ENCODE measurements at places on chromosomes 5 and 9.

- DNase-seq = peak; percentile 3
These were observed 63.6 kb downstream of the RNF180 start for GRCh38 chr5:64229163-64229774.

- no peak for DNase-seq
These were observed 1397.0 kb upstream of the C9orf72 start for GRCh38 chr9:28970241-28970654.

DNA sequence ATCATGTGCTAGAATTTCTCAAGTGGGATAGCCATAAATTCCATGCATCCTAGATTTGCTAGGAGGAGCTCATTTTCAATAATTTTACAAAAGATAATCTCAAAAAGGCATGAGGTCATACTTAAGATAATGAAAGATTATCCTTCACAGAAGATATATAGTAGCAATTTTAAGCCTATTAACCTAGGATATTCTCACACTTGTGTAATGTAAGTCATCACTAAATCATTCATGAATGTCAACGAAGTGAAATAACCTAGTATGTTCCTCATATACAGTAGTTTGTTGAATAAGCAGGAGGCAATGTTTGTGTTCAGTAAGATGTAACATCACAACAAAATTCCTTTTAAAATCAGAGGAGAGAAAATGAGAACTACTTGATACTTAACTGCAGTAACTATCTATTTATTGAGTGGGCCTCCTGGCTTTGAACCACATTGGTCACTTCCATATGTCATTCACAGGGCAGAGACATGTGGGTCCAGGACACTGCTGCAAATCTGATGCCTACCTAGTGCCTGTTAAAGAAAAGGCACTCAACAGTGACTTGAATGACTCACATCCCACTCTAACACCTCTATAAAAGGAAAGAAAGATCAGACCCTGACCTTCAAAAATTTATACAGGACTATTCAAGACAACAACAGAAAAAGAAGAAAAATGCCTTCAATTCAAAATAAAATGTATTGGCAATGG lies 8.2 kb downstream of the LIFR start:
- DNase-seq = no peak

DNA sequence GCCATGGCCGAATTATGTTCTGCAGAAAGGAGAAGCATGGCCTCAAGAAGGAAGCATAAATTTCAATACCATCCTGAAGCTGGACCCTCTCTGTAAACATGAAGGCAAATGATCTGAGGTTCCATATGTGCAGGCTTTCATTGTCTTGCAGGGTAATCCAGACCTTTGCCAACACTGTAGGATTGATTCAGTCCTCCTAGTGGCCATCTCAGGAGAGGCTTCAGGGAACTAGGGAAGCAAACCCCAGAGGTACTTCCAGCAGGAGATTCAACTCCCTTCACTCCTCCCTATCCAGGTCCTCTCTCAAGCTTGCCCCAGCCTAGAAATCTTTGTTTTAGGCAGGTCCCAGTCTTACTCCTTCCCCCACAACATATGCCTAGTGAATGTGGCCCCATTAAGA lies 99.3 kb upstream of the HCN1 start:
- no peak for DNase-seq

GRCh38 chr9:80797831-80798688 lies 891.3 kb downstream of the TLE1 start:
- DNase-seq = no peak

DNA sequence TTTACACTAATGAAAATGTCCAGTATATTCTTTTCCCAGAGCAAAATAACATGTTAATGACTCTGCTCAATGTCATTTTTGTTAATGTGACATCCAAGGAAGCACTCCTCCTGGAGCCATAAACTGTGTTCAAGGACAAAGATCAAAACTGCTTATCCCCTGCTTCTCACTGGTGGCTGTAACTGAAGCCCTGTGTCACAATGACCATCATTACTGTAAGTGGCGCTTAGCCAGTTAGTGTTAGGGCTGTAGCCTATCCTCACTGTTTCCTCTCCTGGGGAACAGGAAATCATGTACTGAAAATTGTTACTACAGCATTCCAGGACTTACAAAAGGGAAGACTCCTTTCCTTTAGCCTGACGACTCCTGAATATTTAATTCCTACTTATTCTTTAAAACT lies 71.7 kb upstream of the COX7C start:
- no peak for DNase-seq

DNA sequence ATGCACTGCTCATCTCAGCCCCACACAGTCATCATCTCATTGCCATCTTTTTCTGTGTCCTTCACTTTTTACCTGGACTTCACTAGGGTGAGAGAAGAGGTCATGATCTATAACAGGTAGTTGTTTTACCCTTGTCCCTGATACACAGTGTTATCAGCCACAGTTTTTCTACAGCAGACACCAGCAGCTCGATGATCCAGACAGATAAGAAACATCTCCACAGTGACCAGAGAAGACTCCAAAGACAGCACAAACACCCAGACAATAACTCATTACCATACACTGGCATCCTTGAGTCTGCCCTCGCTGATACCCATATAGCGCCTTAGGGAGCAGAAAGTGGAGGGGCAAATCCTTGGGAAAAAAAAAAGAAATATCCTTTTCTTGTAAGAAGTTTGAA lies 194.1 kb downstream of the DTWD2 start:
- no peak for DNase-seq

- DNase-seq = no peak
These were observed 1456.4 kb upstream of the ACO1 start for GRCh38 chr9:30928045-30928444.

DNA sequence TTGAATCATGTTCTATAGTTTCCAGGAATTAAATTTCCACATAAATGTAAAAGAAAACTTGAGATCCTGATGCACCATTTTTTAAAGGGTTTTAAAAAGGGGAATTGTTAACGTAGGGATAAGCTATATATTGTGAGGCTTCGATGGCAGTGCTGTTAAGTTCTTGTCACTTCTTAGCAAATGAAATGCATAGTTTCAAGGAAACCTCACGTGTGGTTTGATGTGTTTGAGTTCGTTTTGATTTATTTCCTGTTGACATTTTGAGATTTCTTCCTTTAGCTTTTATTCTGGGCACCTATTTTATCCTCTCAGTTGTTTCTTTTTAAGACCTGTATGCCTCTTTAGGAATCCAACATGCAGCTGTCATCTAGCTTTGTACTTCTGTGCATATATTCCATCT lies 301.0 kb downstream of the DOCK8 start:
- DNase-seq = no peak

DNA sequence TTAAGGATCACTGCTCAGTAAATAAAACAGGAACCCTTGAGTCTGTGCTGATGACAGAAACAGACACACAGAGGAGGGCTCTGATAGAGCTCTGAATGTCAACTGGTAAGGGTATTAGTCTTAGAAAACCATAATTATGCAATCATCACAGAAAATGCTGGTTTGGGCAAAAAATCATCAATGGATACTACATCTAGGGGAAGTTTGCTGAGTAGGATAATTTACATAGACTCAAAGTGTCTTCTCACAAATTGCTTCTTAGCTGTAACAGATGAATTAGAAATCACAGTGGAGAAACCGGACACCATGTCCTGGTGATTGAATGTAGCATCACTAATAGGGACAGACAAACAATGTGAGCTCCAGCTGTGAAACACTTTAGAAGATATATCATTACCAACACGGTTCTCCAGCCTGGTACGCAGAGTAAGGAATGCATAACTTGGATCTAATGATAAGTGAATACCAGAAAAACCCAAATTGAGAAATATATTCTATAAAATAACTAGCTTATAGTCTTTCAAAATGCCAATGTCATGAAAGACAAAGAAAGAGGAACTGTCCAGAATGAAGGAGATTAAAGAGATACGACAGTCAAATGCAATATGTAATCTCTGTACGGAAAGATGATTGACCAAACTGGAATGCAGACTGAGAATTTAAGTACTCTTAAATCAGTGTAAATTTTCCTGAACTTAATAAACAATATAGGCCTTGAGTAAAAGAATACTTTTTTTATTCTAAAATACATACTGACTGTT lies 17.3 kb downstream of the CHD1 start:
- DNase-seq = no peak

GRCh38 chr5:146447734-146448380 lies 724 bp downstream of the TCERG1 start:
- DNase-seq = no peak

DNA sequence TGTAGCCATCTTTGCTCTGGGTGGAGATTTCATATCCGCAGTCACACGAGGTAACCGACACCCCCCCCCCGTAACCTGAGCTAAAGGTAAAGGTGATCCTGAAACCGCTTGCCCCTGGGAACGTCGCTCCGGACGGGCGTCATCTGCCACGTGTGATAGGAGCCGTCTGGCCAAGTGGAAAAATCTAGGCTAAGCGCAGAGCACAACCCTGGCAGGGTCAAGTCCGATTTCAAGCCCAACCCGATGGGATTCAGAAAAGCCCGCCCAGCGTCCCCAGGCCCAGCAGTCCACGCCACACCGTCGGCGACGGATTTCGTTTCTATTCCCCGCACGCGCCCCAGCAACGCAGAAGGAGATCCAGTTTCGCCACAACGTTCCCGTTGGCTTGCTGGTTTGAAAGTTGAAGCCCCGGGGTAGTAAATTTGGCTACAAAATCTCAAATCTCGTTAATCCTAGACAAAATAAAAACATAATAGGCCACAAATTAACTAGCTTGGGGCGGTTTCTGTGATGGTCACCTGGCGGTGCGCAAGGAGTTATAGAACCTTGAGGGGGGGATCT lies 32.4 kb upstream of the NFIB start:
- no peak for DNase-seq

- no peak for DNase-seq
These were observed 103.6 kb downstream of the PDE4D start for GRCh38 chr5:59789894-59790293.

DNA sequence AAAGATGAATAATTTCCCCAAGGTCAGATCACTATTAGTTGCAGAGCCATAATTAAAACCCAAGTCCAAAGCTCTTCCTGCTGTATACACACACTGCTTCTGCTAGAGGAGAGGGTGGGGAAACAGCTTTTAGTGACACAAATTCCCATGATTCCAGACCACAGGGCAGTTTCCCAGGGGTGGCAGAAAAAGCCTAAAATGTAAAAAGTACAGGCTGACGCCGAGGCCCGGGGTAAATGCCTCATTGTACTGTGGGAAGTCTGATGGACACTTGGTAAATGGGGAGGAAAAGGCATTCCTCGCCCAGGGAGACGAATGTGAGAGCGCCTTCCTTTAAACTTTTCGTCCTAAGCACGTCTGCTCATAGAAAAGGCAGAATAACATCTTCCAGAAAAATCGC lies 65.7 kb downstream of the DENND1A start:
- DNase-seq = no peak

DNA sequence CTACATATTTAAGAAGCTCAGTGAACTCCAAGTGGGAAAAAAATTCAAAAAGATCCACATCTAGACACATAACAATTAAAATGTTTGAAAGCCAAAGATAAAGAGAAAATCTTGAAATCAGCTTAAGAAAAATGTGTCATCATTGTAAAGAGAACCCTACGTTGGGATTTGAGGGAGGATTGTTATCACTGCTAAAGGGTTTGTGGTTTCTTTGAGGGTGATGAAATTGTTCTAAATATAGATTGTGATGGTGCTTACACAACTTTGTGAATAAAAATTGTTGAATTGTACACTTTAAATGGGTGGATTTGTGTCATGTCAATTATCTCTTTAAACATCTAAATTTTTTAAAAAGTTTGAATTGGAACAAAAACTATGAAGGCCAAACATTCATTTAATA lies 92.2 kb upstream of the ADAMTS19 start:
- no peak for DNase-seq

- no peak for DNase-seq
These were observed 18.4 kb downstream of the F2RL2 start for GRCh38 chr5:76604838-76605237.

DNA sequence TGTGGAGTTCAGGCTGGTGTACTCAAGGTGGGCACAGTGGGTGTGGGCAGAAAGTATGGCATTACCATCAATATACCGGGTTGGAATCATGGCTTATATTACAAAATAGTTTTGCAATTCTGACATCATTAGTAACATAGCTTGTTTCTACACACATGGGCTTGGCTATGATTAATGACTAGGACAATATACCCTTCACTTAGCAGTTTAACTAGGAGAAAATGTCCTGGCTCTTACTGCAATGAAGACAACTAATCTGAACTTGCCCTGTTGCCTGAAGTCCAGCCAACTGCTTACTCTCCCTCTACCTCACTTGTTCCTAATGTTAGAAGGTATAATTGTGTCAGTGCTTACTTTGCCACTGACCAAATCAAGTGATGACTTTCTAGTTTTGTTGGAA lies 612.5 kb downstream of the EFNA5 start:
- no peak for DNase-seq

GRCh38 chr9:86685556-86685955 lies 261.8 kb downstream of the GAS1 start:
- no peak for DNase-seq

DNA sequence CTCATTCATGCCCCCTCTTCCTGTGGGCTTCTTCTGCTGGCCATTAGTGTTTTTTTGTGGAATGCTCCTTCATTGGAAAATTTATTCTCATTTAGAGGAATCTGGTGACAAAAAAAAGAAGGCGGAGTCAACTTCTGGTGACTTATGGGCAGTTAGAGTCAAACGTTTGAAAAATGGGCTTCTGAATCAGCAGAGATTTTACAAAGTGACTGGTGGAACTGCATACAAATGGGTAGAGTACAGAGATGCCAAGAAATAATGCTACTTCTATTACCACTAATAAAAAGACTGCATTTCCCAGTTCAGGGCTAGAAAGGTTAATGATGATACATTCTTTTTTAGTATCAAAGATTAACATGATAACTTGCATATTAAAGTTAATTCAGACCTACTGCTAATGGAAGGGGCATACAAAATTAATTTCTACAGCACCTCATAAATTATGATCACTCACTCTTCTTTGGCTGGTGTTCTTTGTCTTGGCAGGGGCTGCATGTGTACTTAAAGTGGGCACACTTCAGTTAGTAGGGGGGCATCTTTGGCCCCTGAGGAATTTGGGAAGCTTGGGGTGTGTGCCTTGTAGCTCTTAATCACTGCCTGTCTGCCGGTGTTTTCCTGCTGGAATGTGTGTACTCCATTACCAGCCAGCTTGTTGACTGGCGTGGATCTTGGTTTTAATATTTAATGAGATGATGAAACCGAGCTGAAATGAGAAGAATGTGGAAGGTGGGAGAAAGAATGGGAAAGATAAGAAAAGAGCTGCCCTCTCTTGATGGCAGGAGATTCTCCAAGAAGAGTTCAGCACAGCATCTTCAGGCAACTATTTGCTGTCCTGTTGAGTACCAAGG lies 148.9 kb downstream of the DOCK2 start:
- DNase-seq = no peak

DNA sequence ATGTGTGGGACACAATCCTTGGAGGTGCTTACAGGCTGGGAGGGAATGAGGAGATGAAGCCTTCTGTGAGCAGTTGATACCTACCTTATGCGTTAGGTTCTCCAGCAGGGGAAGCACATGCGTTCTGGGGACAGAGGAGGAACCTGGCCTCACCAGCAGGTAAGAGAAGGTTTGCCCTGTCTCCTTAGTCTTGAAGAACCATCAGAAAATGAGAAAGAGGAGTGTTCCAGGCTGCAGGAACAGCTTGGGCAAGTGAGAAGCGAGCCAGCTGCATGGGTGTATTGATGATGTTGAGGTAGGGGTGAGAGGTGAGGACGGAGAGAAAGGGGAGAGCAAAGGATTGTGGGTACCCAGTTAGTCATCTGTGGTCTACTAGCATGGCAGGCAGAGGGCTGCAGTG lies 156.9 kb upstream of the MVB12B start:
- no peak for DNase-seq

- DNase-seq = no peak
These were observed 42.2 kb upstream of the RNU6ATAC start for GRCh38 chr9:134206311-134207300.
